NCI-H526 treated with DMSO at 0.1 percent for 48 hours (cell line): ENCODE measurements at places on chromosomes 3 and 15.

- DNase-seq: no peak
Observed at GRCh38 chr3:179081885-179082284, 10.3 kb upstream of the ZMAT3 start.

DNA sequence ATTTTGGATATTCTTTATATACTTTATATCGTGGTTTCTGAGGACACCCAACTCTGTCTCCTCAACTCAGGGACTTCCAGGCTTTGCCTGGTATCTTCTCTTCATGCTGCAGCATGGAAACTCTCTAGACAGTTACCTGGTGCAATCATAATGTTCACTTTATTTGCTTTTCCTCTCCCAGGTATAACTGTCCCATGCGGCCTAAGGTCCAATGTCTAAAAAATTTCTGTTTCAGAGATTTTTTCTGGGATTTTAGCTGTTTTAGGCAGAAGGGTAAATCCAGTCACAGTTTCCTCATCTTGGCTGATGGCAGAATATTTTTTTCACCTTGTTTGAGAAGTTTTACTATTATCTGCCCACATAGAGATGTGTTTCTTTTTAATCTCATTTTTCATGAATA is 139.9 kb upstream of the KCNMB2 start:
- DNase-seq: no peak

- no peak for DNase-seq
Observed at GRCh38 chr3:86147119-86147518, 843.8 kb downstream of the VGLL3 start.

DNA sequence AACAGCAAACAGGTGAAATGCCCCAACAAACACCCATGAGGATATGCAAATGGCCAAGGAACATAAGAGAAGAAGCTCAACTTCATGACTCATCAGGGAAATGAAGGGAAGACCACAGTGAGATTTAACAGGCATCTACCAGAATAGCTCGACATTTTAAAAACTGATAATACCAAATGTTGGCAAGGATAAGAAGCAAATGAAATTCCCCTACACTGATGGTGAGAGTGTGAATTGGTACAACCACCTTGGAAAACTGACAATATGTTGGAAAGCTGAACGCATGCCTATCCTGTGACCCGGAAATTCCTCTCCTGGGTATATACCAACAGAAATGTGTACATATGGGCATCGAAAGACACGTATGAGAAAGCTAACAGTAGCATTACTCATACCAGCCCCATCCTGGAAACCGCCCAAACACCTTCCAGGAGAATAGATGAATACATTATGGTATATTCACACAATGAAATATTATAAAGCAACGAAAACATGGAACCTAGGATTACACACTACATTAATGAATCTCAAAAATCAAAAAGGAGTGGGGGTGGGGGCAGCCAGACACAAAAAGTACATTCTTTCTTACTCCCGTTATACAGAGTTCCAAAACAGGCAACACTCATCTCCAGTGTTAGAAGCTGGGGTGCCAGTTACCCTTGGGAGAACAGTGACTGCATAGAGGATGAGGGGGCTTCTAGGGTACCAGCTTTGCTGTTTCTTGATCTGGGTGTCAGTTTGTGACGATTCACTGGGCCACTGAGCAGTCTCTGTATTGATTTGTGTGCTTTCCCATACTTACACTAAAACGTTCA is 16.9 kb downstream of the RFTN1 start:
- DNase-seq: no peak

GRCh38 chr15:39369768-39370167 is 211.1 kb upstream of the THBS1 start:
- no peak for DNase-seq

- no peak for DNase-seq
Observed at GRCh38 chr3:145055375-145056076, 1083.9 kb downstream of the DIPK2A start.

GRCh38 chr3:145942052-145942451 is 218.9 kb downstream of the PLOD2 start:
- DNase-seq: no peak

DNA sequence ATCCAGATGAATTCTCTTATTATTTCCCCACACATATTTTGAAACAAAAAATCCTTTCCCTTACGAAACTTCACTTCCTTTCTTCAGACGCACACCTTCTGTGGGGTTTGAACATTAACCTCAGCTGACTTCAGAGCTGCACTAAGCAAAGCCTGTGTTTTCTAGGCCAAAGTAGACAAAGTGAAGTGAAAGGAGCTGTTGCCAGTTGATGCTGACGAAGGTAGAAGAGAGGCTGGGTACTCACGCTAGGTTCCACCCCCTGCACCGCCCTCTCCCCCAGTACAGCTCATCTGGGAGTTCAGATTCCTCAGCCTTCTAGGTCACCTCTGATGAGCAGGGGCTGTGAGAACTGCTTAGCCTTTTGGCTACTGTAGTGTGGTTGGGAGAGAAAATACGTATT is 24.1 kb downstream of the DUT start:
- no peak for DNase-seq

- DNase-seq: no peak
Observed at GRCh38 chr15:60411774-60412425, 14.1 kb upstream of the ANXA2 start.

- DNase-seq: no peak
Observed at GRCh38 chr15:35722501-35722900, 176.5 kb upstream of the DPH6 start.

GRCh38 chr3:62135741-62136140 is 237.6 kb downstream of the FEZF2 start:
- no peak for DNase-seq

DNA sequence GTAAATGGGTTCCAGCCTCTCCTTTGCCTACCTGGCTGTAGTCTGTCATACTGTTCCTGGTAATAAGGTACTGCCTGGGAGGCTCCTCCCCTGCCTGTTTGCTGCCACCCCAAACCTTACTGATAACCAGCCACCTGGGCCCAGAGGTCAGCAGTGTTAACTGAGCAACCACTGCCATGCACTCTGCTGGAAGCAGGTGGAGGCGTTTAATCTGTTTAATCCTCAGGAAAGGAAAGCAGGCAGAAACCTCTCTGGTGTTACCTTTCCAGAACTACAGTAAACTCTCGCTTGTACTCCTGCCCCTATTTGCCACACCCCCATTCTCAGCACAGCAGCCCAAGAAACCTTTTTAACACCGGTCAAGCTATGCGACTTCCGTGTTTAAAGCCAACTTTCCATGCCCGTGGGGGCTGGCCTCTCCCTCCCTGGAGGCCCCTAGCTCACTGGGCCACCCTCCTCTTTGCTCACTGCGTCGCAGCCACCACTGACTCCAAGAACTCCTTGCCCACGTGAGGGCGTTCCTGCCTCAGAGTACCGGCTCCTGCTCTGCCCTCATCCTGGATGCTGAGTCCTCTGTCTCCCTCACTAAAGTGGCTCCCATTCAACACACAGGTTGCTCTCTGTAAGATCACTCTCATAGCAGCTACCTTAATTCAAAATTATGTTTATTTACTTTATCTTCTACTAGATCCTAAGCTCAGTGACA is 8.3 kb downstream of the BDH1 start:
- DNase-seq: no peak

DNA sequence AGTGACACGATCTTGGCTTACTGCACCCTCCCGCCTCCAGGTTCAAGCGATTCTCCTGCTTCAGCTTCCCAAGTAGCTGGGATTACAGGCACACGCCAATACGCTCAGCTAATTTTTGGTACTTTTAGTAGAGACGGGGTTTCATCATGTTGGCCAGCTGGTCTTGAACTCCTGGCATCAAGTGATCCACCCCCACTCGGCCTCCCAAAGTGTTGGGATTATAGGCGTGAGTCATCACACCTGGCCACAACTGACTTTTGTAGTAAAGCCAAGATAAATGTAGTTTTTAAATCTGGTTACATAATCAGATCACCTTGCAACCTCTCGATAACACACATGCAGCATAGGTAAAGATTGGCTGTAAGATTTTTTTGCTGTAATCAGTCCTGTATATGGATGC is 657.5 kb upstream of the DPPA4 start:
- no peak for DNase-seq

GRCh38 chr15:79397269-79397910 is 34.7 kb upstream of the MINAR1 start:
- peak; percentile 9 for DNase-seq

DNA sequence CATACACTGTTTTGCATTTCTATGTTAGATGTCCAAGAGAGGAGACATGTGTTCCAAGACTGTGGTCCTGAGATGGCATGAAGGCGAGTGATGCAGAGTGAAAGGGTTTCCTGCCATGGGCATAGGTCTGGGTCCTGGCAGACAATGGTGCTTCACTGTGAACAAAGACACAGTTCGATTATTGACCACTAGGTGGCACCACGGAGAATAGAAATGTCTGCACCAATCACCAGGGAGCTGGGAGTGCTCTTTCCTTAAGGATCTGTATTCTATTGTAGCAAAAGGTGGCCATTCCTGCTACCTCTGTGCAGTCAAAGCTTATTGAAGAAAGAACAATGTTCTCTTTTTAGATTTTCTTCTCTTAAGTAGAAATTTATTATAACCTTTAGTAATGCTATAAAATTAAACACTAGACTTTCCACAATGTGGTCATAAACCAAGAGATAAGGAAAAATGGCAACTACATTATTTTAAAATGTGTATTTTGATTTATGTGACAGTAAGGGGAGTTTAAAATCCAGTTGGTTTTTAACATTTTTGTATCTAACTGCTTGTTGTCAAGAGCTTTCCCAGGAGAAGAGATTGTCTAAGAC is 88.7 kb downstream of the GABRG3 start:
- peak; percentile 52 for DNase-seq

DNA sequence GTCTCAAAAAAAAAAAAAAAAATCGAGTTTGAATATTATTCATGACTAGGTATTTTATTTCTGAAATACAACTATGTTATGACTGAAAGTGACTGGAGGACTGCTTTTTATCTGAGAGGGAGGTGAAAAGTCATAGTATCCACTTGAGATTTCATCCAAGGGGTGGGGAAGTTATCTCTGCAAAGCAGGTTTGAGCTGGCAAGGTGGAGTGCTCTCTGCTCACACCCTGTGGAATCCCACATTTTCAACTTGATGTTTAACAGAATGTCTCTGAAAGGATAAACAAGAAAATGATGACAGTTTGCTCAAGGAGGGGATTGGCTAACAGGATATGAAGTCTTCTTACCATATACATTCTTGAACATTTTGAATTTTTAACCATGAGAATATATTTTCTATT is 27.3 kb upstream of the SEC62 start:
- no peak for DNase-seq

DNA sequence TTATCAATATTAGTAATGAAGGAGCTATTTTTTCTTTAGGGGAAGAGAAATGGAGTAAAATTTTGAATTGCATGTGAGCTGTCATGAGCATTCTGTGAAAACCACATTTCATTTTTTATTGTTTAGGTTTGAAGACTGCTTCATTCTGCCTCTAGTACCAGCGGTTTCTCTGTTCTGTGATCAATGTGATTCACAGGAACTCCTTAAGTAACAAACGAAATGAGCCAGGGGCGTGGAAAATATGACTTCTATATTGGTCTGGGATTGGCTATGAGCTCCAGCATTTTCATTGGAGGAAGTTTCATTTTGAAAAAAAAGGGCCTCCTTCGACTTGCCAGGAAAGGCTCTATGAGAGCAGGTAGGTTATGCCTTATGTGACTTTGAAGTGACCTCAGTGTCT is 13.0 kb downstream of the NIPA2 start:
- DNase-seq: no peak

DNA sequence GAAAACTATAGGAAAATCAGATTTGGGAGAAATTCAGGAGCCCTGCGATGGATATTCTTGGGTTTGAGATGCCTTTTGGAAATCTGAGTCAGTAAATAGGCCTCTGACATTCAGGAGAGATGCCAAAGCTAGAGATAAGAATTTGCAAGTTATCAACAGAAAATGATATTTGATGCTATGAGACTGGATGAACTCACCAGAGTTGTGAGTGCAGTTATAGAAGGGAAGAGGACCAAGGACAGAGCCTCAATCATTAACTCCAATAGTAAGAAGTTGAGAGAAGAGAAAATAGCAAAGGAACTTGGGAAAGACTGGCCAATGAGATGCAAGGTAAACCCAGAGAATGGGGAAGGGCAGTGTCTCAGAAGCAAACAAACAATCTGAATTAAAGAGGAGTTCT is 7.9 kb upstream of the ANO10 start:
- DNase-seq: no peak
